Thymus (tissue), 14 donors: ENCODE measurements at places on chromosomes 2 and 18. TPM values are rescaled to one million over a fixed set of nuclear protein-coding genes. Genes with fewer than 3 reads are reported as not detected.

The IL1F10 gene
- polyA plus RNA-seq: 1.1 TPM

GRCh38 chr18:79394534-79395307, 1.0 kb upstream of the NFATC1 start:
- no peaks in the 10 kb centered on the region for H3K36me3 ChIP-seq
- peaks cover 14% of the 10 kb centered on the region for H3K4me1 ChIP-seq
- DNase-seq: no peak
- peaks cover 75% of the 10 kb centered on the region for H3K27me3 ChIP-seq
- H3K4me3 ChIP-seq: peak overlapping the region; percentile 54

The TRABD2A gene
- polyA plus RNA-seq: 13.8 TPM

- no peaks in the 10 kb centered on the region for H3K4me1 ChIP-seq
- H3K27me3 ChIP-seq: no peaks in the 10 kb centered on the region
- no peak for DNase-seq
- H3K4me3 ChIP-seq: no peak overlapping the region
- H3K27ac ChIP-seq: no peak overlapping the region
Measured at GRCh38 chr18:12783524-12783923, 80.7 kb downstream of the PSMG2 start.

DNA sequence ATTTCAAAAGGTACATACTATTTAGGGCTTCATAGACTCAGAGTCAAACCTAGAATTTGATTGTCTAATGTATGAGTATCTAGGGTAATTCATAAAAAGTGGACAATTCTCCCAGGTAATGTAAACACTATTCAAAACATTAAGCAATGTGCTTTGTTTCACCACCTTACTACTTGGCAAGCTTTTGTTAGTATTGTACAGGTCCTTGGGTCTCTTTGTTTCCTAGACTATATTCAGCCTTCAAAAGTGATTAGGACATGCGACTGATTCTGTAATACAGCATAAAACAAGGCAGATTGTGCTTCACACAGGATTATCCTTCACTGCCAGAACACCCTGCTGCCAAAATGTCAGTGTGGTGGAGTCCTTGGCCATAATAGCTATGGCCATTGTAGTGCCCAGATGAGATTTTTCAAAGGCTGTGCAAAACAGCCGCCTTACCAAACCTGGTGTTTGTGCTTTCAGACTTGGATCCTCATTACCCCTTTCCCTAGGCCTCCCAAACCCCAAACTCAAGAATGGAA, 90.1 kb upstream of the CAVIN2 start:
- no peak overlapping the region for H3K27ac ChIP-seq
- H3K4me3 ChIP-seq: no peak overlapping the region
- DNase-seq: no peak
- no peaks in the 10 kb centered on the region for H3K27me3 ChIP-seq

DNA sequence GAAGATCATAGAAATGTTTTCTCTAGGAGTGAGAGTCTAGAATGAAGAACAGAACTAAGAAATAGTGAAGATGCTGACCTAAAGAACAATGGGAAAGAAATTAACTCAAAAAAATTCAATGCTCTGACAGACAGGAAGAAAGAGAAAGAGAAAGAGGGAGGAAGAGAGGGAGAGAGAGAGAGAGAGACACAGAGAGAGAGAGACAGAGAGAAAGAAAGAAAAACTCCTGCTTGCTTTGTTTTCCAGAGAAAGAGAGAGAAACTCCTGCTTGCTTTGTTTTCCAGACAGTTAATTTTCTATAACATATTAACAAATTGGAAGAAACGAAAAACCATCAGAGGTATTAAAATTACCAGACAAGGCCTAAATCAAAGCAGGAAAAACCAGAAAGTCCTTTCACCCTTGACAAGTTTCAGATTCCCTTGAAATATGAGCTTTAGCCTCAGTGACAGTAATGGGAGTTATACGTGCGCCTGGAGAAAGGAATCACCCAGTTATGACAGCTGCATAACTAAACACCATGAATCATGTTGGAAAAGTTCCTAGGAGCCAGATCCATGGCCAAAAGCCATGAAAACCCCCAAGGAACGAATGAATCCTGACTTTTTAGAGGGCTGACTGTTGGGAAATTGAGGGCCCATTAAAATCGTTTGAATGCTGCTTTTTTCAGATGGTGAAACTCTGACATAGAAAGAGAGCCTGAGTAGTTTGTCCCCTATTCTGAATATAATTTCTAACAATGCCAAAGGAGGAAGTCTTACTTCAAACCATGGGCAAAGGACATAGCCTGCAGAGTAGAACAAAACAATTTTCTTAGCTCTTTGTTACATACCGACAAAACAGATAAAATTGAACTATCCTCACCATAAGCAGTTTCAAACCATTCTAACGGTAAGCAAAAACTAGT, 228.6 kb upstream of the CHST9 start:
- H3K27me3 ChIP-seq: no peaks in the 10 kb centered on the region
- no peaks in the 10 kb centered on the region for H3K36me3 ChIP-seq
- no peak overlapping the region for H3K27ac ChIP-seq
- no peak overlapping the region for H3K4me3 ChIP-seq
- no peaks in the 10 kb centered on the region for H3K4me1 ChIP-seq

- no peak overlapping the region for H3K27ac ChIP-seq
- peaks cover 3% of the 10 kb centered on the region for H3K4me1 ChIP-seq
- peaks cover 5% of the 10 kb centered on the region for H3K36me3 ChIP-seq
- no peak overlapping the region for H3K4me3 ChIP-seq
Measured at GRCh38 chr18:74689251-74689650, 91.6 kb downstream of the ZNF407 start.

- H3K4me3 ChIP-seq: peak overlapping the region; percentile 88
- peak overlapping the region; percentile 98 for H3K27ac ChIP-seq
- no peaks in the 10 kb centered on the region for H3K27me3 ChIP-seq
- H3K4me1 ChIP-seq: peaks cover 20% of the 10 kb centered on the region
- peak; percentile 61 for DNase-seq
- peaks cover 15% of the 10 kb centered on the region for H3K36me3 ChIP-seq
Measured at GRCh38 chr18:3262234-3263131, 550 bp downstream of the MYL12B start.

The CCDC121 gene
- polyA plus RNA-seq: 2.6 TPM

- no peak overlapping the region for H3K27ac ChIP-seq
- DNase-seq: no peak
- peak overlapping the region; percentile 69 for H3K4me3 ChIP-seq
- H3K36me3 ChIP-seq: no peaks in the 10 kb centered on the region
- H3K4me1 ChIP-seq: peaks cover 7% of the 10 kb centered on the region
Measured at GRCh38 chr2:206766057-206766930, 888 bp downstream of the FASTKD2 start.

DNA sequence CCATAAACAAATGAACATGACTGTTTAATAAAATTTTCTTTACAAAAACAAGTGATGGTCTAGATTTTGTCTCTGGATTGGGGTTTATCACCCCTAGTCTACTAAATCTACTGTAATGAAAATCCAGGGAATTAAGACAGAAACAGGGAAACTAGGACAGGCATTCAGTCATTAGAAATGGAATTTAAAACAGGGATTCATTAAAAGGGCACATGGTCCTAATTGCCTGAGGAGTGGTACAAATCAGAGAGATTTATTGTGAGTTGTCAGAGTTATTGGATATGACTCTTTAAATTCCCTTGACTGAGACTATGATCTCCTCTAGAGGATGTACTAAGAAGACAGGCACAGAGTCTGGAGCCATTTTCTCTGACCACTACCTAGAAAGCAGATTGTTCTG, 670.9 kb upstream of the GCFC2 start:
- H3K27me3 ChIP-seq: no peaks in the 10 kb centered on the region
- no peak for DNase-seq
- no peak overlapping the region for H3K27ac ChIP-seq
- no peaks in the 10 kb centered on the region for H3K4me1 ChIP-seq
- H3K4me3 ChIP-seq: no peak overlapping the region

The TUBA3E gene
- polyA plus RNA-seq: 0.82 TPM

DNA sequence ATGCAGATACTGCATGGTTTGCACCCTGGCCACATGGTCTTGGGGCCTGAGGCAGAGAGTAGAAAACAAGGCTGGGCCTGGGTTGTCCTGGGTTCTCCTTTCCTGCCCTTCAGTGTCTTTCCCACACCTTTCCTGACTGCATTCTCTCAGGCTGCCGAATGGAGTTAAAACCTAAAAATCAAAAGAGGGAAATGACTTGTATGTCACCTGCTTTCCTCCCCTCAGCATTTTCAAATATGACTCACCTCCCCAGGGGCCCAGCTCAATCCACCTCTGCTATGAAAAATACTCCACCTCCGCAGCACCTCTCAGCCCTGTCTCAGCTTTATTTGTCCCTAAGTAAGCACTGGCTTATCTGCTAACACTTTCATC, 457.8 kb upstream of the MEX3C start:
- no peak overlapping the region for H3K27ac ChIP-seq
- DNase-seq: no peak
- H3K36me3 ChIP-seq: no peaks in the 10 kb centered on the region
- no peaks in the 10 kb centered on the region for H3K27me3 ChIP-seq
- no peak overlapping the region for H3K4me3 ChIP-seq

- DNase-seq: no peak
- no peak overlapping the region for H3K4me3 ChIP-seq
- H3K27ac ChIP-seq: no peak overlapping the region
- H3K4me1 ChIP-seq: no peaks in the 10 kb centered on the region
- no peaks in the 10 kb centered on the region for H3K27me3 ChIP-seq
- H3K36me3 ChIP-seq: no peaks in the 10 kb centered on the region
Measured at GRCh38 chr2:138071720-138072719, 107.7 kb downstream of the HNMT start.

The UGT1A5 gene
- 0.14 TPM for polyA plus RNA-seq

The MLPH gene
- polyA plus RNA-seq: 2.4 TPM

The MXD1 gene
- polyA plus RNA-seq: 12.8 TPM

DNA sequence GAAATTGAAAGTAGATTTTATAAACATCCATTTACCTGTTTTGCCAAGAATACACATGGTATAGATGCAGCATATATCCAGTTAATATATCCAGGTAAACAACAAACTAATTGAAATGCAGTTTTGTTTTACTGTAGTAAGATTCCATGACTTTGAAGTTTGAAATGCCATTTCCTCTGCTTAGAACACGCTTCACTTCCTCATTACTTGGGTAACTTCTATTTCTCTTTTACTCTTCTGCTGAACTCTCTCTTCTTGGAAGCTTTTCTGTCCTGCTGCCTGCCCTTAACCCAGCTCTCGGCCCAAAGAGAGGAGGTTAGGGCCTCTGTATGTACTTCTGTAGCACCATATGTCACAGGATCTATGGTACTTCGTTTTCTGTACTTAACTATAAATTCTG, 14.1 kb upstream of the IL1RL2 start:
- no peak overlapping the region for H3K27ac ChIP-seq
- no peaks in the 10 kb centered on the region for H3K4me1 ChIP-seq
- DNase-seq: no peak
- H3K36me3 ChIP-seq: no peaks in the 10 kb centered on the region

The CDC42EP3 gene
- polyA plus RNA-seq: 19.1 TPM

GRCh38 chr18:26771524-26771923, 94.0 kb downstream of the AQP4 start:
- no peaks in the 10 kb centered on the region for H3K36me3 ChIP-seq
- no peak overlapping the region for H3K27ac ChIP-seq
- no peak overlapping the region for H3K4me3 ChIP-seq
- H3K4me1 ChIP-seq: no peaks in the 10 kb centered on the region
- no peak for DNase-seq
- H3K27me3 ChIP-seq: no peaks in the 10 kb centered on the region

The GCFC2 gene
- polyA plus RNA-seq: 46.5 TPM

DNA sequence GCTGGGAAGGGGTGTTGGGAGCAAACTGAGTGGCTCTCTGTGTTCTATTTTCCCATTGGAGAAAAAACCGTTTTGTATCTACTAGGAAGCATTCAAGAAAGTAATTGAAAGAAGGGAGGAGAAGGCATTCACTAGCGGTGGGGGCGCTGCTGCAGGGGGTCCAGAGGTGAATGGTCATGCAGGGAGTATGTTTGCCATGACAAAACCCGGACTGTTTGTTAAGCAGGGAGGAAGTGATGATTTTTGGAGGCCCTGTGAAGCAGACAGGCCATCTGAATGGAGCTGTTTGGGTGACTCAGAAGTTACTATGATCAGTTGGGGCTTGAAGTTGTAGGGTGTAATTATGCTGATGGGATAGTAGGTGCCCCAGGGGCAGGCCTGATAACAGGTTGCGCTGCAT, 7.0 kb downstream of the TAF4B start:
- H3K4me1 ChIP-seq: no peaks in the 10 kb centered on the region
- no peaks in the 10 kb centered on the region for H3K36me3 ChIP-seq
- no peak overlapping the region for H3K27ac ChIP-seq
- DNase-seq: no peak
- H3K4me3 ChIP-seq: no peak overlapping the region

- H3K27me3 ChIP-seq: no peaks in the 10 kb centered on the region
- DNase-seq: no peak
- H3K4me3 ChIP-seq: no peak overlapping the region
Measured at GRCh38 chr18:60976976-60977375, 356.3 kb upstream of the CDH20 start.

DNA sequence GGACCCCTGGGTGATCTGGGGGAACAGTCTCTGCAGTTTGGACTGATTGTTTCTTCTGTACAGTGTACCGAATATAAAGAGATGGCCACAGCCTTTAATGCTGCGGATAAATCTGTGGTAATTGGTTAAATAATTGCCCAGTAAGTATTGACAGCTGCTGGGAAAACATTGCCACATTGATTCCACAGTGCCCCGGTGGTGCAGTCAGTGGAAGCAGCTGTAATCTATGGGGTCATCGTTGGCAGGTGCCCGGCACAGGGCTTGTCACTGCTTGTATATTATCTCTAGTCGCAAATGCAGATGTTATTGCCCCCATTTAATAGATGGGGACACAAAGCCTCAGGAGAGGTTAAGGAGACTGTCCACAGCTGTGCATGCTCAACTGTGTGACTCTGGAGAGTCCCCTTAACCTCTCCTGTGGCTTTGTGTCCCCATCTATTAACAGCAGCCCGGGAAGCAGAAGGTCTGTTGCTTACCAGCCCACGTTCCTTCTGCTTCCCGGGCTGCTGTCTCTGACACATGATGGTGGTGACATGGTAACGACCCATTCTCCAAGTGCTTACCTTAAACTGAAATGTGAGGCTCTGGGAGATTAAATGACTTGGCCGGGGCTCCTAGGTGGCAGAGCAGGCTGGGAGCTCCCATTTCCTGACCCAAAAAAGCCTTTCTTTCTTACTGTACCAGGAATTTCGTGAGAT, 76.9 kb downstream of the NCK2 start:
- no peaks in the 10 kb centered on the region for H3K27me3 ChIP-seq
- DNase-seq: no peak
- H3K27ac ChIP-seq: no peak overlapping the region
- H3K4me3 ChIP-seq: no peak overlapping the region
- peaks cover 13% of the 10 kb centered on the region for H3K36me3 ChIP-seq

DNA sequence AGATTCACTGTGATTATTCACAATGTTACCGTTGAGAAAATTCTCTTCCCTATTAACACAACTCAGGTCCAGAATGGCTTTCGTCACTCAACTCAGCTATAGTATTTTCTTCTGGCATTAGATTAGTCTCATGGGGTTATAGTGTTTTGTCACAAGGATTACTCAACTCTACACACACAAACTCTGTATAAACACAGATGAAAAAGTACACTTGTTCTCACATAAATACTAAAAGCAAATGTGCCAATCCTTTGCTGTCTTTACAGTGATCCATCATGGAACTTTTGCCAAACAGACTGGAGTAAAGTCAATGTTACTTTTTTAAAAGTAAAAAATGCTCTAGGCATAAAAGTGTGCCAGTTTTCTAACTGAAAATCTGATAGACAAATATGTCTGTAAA, 267.6 kb downstream of the RBM43 start:
- DNase-seq: no peak
- H3K36me3 ChIP-seq: no peaks in the 10 kb centered on the region
- H3K4me3 ChIP-seq: no peak overlapping the region
- no peaks in the 10 kb centered on the region for H3K4me1 ChIP-seq

The ASTL gene
- polyA plus RNA-seq: 2.9 TPM

- no peak overlapping the region for H3K27ac ChIP-seq
- DNase-seq: no peak
- no peak overlapping the region for H3K4me3 ChIP-seq
- H3K36me3 ChIP-seq: peaks cover 20% of the 10 kb centered on the region
- no peaks in the 10 kb centered on the region for H3K4me1 ChIP-seq
- H3K27me3 ChIP-seq: no peaks in the 10 kb centered on the region
Measured at GRCh38 chr2:24021122-24021998, 11.5 kb downstream of the MFSD2B start.

The DSG1 gene
- polyA plus RNA-seq: 3.7 TPM
